ENCODE measurements at places on chromosomes 7 and 10.
A peak's percentile ranks its signal among the peaks of the same experiment; 100 is the strongest.

DNA sequence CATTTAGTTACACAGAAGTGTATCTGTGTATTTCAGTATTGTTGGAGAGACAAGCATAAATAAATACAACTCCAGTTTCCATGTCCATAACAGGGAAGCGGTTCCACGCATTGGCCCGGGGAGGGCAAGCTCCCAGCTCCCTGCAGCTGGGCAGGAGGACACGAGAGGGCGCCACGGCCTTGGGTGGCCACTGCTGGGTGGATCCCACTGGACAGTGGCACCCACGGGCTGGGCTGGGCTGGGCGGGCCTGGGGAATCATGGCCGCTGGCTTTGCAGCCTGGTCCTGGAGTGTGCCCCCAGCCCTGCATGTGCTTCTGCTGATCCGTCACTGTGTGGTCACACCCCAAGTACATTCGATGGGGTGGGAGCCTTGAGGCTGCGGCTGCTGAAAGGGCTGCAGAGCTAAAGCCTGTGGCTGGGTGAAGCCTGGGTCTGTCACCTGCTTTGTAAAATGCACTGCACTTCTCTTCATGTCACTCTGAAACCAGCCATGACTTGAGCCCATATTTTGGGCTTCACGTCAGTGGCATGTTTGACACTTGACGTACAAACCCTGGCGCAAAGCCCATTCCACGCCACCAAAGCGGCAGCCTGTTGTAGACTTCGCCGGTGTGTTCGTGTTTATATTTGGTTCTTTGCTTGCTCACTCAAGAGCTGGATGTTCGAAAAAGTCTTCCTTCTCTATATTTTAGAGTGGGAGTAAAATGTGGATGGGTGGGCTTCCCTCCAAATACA is 27.5 kb downstream of the LRRC27 start:
- no peak for DNase-seq

DNA sequence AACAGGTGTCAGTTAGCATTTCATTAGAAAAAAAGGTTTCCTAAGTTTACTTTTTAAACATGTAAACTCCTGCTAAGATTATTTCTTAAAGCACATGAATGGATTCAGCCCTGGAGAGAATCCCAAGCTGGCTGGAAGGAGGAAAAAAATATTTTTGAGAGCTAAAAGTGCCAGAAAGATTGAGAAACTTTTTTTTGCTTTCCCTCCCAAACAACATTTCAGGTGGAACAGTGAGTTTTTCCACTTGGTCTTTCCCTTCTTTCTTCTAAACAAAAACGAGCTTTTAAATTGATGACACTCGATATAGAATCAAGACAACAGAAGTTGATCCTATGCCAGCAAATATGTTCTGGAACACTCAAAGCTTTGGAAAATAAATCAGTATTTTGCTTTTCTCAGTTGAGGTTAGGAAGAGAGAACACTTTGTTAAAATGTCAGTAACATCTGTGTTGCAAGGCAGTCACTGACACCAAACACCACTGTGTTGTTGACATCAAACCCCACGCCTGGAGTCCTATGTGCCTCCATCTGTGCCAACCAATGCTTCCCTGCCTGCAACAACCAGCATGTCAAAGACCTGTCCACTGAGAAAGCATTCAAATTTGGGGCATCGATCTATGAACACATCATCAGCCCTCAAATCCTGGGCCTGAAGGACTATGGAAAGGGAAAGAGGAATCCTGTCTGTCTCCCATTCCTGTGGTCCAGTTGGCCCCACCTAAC is 22.9 kb upstream of the INSIG1 start:
- no peak for DNase-seq

DNA sequence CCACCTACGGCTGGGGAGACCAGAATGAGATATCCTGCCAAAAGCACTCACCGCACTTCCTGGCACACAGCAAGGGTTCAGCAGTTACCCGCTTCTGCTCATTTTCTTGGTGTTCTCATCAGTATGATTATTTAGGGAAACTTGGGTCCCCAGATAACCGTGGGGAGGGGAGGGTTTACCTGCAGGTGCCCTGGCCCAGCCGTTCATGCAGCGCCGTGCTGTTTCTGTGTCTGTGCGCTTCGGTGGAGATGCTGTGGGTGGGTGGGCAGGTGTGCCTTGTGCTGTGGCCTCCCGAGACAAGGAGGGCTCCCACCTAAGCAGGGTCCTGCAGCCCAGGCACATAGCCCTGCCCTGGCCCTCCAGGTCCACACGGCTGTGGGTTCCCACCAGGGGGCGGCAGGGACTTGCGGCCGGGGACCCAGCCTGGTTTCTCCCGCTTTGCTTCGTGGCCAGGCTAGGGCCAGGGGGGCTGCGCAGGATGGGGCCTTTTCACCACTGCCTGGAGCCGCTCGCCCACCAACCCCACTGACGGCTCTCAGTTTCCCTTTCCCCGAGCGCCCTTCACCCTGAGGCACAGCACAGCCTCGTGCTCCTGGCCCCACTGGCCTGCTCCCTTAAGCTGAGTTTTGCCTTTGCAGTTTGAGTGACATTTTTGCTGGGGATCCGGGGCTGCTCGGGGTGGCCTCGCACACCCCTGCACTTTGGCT is 78.5 kb downstream of the LHPP start:
- DNase-seq, result peak; percentile 50

DNA sequence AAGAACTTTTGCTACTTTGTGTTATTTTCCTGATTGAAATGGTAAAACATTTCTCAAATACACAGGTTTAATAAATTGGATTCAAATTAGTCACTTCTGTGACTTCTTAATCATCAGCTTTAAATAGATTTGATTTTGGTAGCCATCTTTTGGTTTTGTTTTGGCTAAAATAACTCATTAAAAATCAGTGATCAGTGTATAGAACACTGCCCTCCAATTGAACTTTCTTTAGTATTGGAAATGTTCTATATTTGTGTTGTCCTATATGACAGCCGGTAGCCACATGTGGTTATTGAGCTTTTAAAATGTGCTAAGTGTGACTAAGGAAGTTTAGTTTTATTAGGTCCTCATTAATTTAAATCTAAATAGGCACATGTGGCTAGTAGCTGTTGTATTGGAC is 50.4 kb downstream of the GLCCI1 start:
- no peak for DNase-seq

GRCh38 chr7:151575410-151575809 is 55.7 kb upstream of the RHEB start:
- DNase-seq, result no peak

DNA sequence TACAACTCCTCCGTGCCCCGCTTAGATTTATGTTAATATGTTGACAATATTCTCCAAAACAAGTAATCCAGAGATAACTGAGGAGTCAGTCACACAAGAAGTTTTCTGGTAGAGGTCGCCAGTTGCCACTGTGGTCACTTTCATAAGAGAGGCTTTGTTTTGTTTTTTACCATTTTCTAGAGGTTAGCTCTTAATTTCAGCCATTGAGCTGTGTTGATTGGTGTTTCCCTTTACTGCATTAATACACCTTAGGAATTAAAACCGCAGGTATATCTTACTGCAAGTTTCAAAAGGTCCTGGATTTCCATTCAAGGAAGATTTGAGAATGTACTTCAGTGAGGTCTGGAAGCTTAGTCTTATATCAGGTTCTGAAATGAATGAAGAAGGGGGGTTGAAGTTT is 3.5 kb downstream of the BMI1 start:
- no peak for DNase-seq

- DNase-seq, result no peak
Measured at GRCh38 chr10:71539442-71540118, 142.9 kb downstream of the CDH23 start.

DNA sequence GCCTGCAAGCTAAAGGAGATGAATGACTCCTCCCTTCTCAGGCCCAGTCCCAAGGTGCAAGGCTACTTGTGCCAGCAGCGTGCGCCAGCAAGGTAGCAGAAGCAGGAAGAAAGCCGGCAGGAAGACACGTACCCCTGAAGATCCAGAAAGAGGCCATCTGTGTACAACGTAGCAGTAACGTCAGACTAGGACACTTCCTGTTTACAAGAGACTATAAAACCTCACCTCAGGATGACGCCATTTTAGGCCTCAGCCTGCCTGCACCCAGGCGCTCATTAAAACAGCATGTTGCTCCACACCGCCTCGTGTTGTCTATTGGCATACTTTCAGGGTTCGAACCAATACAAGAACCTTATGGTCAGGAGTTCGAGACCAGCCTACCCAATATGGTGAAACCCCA is 41.4 kb upstream of the SNX10 start:
- DNase-seq, result no peak

- DNase-seq, result no peak
Measured at GRCh38 chr7:26964156-26964808, 99.9 kb upstream of the SKAP2 start.

DNA sequence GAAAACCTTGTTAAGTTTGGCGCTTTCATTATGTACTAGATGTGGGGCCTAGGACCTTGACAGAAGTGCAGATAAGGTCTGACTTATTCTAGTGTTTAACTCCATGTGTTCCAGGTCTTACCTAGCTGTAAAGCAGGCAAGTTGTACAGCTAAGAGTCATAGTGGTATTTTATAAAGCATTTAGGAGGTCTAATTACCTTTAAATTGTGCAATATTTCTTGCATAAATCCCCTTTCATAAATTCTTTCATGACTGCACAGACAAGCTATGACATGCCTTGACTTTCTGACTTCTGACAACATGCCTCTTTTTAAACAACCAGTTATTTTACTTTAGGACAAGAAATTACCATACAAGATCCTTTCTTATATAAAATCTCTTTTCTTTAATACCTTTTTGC is 151.6 kb upstream of the VSTM2A start:
- DNase-seq, result no peak

GRCh38 chr10:69715156-69715898 is 85.3 kb downstream of the FAM241B start:
- DNase-seq, result no peak

- no peak for DNase-seq
Measured at GRCh38 chr10:98980353-98980752, 255.3 kb downstream of the HPSE2 start.

DNA sequence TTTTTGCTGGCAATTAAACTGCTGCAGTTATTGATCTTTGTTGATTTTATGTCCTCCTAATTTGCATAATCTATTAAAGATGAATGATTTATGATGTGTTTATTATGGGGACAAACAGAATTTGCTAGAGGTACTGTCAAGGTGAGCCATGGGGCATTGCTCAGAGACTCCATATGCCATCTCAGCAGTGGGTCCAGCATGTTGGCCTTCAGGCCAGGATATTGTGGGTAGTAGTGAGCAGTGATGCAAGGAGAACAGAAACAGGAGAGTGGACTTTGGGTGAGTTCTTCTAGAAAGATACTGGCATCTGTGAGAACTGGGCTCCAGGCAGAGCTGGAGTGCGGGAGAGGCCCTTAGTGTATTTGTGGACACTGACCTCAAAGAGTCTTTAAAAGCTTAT is 65.9 kb downstream of the PAX2 start:
- DNase-seq, result no peak

- DNase-seq, result no peak
Measured at GRCh38 chr10:43404704-43405084, 4.3 kb downstream of the HNRNPF start.

DNA sequence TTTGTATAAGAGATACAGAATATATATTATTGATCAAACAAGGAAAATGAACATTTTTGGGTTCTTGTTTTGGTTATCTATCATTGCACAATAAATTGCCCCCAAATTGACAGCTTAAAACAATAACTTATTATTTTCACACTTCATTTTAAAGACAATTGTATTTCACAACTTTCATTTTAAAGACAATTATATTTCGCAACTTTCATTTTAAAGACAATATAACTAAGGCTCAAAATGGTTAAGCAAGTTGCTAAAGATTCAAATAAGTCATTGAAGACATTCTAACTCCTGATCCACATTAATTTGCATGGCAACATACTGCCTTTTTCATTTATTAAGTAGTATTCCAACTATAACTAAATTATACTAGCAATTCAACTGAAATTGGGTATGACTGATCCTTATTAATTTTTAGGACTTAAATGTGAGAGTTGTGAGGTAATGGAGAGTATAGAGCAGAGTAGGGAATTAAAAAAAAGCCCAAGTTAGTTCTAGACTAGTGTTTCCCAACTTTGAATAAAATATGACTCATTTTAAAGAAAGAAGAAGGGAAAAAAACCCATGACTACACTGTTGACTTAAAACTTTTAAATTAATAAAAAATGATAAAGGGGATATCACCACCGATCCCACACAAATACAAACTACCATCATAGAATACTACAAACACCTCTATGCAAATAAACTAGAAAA is 9.9 kb upstream of the STEAP2 start:
- no peak for DNase-seq

GRCh38 chr10:120961795-120962755 is 110.9 kb downstream of the WDR11 start:
- no peak for DNase-seq

GRCh38 chr10:31063841-31064240 is 32.2 kb upstream of the ZNF438 start:
- no peak for DNase-seq

- DNase-seq, result no peak
Measured at GRCh38 chr10:86294346-86295265, 72.0 kb downstream of the GRID1 start.

GRCh38 chr7:94012746-94013145 is 8.6 kb upstream of the BET1 start:
- DNase-seq, result no peak

GRCh38 chr7:128361411-128362379 is at the start of gene PRRT4:
Gene PRRT4 (minus strand): TSS chr7:128361690.
- DNase-seq, result no peak

DNA sequence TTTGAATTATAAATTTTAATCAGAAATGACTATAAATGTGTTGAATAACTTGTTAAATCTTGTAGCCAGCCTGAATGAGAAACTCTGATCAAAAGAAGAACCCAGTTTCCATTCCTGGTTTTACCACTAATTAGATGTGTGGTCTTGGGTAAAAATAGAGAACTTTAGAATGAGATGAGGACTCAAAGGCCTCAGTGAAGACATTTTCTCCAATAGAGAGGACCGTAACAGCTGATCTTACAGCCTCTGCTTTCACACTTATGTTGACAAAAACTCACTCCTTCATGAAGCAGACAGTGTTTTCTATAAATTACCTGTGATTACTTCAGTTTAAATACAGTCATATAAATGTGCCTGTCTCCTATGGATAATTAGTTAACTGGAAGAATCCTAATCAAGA is 200.1 kb upstream of the MEOX2 start:
- no peak for DNase-seq

DNA sequence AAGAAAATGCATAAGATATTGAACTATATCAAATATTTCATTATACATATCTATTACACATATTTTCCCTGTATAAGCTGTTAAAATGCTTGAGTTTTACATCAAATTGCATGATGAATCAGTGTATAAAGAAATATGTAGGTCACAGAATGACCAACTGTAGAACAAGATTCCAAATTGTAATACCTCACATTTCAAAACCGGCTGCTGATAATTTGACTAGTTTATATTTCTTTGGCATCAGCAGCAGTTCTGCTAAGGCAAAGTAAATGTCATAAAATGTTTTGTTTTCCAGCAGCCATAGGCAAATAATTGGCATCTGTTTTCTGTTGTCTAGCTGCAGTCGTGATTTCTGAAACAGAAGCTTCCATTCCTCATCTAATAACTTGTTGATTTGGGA is 633.9 kb downstream of the ARL4A start:
- DNase-seq, result no peak

Measured in activated T-helper 1 cell treated with anti-CD3 and anti-CD28 coated beads, Interleukin-2, amount 50 U/mL, for 16 hours (primary cell).